ENCODE measurements at places on chromosomes 16 and 17.
A peak's percentile ranks its signal among the peaks of the same experiment; 100 is the strongest.

- peak; percentile 7 for DNase-seq
Observed at GRCh38 chr16:49513040-49513439, 139.4 kb downstream of the C16orf78 start.

- no peak for DNase-seq
Observed at GRCh38 chr16:19935694-19936093, 51.0 kb upstream of the GPRC5B start.

- peak; percentile 89 for DNase-seq
Observed at GRCh38 chr16:58487566-58488351, 12.2 kb upstream of the NDRG4 start.

DNA sequence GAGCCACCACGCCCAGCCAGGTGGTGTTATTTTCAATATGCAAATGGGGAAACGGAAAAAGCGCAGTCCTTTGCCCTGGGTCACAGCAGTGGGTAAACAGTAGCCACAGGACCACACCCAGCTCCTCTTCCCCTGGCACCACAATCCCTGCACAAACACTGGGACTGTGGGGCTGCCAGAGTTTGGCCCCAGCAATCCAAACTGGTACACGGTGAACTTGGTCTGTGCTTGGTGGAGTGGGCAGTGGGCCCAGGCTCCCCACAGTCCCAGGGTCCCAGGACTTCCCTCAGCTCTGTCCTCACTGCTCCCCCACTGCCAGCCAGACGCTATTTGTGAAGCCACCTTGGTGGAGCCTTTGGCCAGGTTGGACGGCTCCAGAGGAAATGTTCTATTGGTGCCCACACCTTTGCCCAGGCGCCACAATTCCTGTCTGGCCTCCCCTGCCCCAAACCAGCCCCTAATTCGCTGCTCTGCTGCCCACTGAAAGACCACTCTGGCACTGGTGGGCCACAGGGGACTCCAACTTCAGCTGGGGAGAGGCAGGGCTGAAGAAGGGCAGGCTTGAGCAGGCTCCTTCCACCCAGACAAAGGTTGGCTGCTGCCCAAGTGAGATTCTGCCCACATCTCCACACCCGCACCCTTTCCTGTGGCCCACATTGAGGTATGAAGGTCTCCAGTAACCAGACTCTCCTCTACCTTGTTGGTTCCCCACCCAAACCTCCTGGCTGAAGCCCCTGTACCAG is 2.1 kb downstream of the CHAD start:
- no peak for DNase-seq

- no peak for DNase-seq
Observed at GRCh38 chr16:51801635-51802034, 650.6 kb upstream of the SALL1 start.

DNA sequence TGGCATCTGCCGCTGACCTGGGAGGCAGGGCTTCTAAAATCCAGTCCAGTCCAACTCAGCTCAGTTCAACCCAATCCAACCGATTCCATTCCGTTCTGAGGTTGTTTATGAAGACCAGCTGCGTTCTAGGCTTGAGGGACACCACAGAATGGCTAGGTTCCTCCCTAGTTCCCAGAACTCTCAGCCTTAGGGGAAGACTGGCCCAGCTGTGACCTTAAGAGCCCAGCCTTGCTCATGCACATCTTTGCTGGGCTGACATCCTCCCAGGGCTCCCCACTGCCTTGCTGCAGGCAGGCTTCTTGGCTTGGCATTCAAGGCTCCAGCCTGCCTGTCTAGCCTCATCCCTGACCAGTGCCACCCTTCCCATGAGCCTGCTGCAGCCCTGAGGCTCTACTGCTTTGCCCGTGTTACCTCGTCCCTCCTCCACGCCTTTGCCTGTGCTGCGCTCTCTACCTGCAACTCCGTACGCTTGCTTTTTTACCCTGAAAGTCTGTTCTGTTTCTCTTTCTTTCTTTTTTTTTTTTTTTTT is 7.9 kb downstream of the SLC12A3 start:
- peak; percentile 55 for DNase-seq

GRCh38 chr17:41768682-41769288 is 17.7 kb downstream of the JUP start:
- no peak for DNase-seq

DNA sequence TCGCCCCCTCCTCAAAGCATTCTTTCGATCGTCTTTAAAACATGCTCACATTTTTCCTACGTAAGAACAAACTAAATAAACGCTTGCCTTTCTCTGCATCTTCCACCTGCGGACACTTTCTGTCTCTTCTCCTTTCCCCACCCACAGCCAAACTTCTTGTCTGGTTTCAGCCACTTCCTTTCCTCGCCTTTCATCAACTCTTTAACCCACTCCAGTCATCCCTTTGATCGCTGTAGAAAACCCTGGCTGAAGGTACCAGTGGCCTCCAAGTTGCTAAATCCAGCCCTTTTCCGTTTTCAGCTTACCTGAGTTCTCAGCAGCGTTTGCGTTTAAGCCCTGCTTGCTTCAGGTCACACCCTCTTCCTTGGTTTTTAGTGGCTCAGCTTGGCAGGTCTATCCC is 483 bp downstream of the RPA1 start:
- DNase-seq, result no peak

DNA sequence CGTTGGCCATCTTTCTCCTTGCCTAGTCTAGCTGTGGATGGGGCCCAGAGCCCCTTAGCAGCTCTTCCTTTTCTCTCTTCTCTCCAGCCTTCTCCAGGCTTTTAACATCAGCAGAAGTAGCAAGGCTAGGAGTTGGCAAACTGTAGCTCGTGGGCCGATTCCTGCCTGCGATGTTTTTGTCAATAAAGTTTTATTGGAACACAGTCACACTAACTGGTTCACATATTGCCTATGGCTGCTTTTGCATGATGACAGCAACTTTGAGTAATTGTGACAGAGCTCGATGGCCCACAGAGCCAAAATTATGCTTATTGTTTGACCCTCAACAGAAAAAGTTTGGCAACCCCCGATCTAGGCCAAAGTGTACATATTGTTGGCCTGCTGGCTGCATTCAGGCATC is 199.9 kb downstream of the RBFOX1 start:
- no peak for DNase-seq

DNA sequence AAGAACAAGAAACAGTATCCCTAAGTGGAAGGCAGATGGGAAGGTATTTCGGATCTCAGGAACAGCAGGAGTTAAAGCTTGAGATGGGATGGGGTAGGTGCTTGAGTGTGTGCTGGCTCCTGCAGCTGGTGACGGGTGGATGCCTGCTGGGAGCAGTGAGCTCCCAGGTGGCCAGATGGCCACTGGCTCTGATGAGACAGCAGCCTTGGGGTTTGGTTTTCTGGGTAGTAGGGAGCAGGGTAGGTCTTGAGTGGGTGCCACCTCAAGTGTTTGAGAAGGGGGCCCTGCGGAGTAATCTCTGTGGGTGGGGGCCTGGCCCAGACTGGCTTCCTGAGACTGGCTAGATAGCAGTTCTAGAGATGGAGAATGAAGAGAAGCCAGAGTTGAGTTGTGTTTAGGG is 10.3 kb downstream of the EPN2 start:
- DNase-seq, result no peak

DNA sequence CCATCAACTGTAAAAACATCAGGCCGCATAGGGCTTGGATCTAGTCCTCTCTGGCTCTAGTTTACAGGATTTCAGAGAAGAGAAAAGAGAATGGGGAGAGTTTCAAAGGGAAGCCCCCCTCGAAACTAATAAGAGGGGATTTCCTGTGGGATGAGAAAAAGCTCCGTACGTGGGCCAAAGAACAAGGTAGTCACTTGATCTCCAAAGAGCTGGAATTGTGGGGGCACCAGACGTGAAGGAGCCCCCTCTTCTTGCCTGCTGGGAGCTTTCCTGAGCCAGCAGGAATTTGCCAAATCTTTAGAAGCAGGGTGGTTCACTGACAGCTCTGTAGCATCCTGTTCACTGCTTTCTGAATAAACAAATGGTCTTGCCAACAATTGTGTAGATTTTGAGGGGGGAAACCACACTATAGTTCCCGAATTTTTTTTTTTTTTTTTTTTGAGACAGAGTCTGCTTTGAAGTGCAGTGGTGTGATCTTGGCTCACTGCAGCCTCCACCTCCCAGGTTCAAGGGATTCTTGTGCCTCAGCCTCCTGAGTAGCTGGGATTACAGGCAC is 7.0 kb upstream of the TMIGD1 start:
- no peak for DNase-seq

DNA sequence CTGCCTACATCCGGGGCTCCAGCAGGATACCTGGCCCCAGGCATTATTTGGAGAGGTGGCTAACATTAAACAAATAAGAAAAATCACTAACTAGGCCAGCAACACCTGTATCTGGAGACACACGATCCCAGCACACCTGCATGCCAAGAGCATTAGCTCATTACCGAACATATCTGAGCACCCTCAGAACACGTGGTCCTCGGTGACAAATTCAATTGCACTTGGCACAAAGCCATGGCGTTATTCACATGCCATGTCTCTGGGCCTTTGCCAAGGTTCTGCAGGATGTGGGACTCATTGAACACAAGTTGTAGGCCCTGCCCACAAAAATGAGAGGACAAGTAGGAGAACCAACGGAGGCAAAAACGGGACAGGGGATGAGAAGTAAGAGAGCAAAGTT is 552.3 kb downstream of the TOX3 start:
- DNase-seq, result no peak

GRCh38 chr17:48770954-48771353 is 42.4 kb upstream of the HOXB13 start:
- DNase-seq, result no peak

DNA sequence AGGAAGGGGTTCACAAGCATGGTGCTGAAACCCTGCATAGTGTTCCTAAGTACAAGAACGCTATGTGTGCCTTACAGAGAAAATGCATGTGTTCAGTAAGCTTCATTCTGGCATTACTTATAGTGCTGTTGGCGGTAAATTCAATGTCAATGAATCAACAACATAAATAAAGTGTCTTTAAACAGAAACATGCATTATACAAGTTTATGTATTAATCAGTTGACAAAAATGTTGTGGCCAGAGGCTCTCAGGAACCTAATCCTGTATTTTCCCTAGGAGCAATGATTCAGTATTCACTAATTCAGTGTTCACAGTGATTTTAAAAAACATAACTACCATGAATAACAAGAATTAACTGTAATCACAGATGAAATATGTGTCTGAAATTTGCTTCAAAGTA is 47.1 kb upstream of the MYOCD start:
- DNase-seq, result no peak

DNA sequence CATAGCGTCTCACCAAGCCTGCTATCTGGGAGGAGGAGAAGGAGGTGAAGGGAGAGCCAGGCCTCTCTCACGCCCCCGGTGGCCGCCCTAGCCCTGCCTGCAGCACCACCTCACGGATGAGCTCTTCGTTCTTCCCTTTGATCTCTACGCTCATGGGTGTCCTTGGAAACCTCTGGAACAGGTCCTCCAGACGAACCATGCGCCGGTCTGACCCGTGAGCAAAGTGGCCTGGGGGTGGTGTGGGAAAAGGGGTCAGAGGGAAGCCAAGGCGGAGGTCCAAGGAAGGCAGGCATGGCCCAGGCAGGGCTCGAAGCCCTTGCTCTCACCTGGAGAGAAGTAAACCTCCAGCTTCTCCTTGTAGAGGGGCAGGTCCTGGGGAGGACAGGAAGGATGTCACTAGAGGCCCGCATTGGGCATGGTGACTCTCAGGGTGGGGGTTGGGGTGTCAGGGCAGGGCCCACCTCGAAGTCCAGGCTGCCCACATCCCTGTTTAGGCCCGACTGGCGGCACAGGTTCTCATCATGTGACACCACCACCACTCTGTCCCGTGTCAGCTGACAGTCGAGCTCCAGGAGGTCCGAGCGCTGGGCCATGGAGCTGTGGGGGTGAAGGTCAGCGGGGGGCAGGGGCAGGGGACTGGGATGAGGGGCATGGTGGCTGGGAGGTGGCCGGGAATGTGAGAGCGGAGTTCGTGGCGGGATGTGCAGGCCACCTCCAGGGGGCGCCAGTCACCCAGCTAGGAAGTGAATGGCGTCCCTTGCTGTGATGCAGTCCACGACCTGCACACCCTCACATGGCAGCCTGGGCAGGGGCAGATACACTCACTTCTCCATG is 923 bp downstream of the GDPD3 start:
- peak; percentile 82 for DNase-seq

- DNase-seq, result peak; percentile 44
Observed at GRCh38 chr17:41116297-41116696, 1.9 kb downstream of the KRTAP4-11 start.

GRCh38 chr16:11360641-11361373 is 15.5 kb downstream of the RMI2 start:
- no peak for DNase-seq

DNA sequence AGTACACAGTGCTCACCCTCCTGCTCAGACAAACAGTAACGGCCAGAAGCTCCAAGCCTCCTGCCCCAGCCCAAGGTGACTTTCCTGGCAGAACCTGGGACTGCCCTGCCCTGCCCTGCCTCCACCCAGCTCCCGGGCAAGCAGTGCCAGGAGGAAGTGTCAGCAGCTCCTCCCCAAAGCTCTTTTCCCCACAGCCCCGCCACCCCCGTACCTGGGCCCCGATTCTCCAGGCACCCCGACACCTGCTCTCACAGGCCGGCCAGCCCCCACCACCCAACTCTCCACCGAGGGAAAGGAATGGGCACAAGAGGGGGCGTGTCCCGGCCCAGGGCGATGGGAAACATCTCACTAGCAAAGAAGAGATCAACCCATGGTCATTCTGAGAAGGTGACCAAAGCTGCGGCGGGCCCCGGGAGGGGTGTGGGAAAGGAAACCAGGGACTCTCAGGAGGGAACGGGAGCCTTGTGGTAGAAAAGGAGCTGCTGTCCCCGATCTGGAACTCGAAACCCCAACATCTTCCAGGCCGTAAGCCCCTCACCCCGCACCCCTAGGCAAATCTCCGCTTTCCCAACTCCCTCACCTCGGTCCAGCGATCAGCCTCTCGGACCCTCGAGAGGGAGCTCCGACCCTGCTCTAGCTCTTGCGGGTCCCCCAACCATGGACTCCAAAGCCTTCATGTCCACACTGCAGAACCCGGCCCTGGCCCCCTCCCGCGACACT is 1.2 kb downstream of the BCAR1 start:
- DNase-seq, result peak; percentile 50

GRCh38 chr17:46814446-46814845 is 4.0 kb downstream of the WNT3 start:
- DNase-seq, result no peak

DNA sequence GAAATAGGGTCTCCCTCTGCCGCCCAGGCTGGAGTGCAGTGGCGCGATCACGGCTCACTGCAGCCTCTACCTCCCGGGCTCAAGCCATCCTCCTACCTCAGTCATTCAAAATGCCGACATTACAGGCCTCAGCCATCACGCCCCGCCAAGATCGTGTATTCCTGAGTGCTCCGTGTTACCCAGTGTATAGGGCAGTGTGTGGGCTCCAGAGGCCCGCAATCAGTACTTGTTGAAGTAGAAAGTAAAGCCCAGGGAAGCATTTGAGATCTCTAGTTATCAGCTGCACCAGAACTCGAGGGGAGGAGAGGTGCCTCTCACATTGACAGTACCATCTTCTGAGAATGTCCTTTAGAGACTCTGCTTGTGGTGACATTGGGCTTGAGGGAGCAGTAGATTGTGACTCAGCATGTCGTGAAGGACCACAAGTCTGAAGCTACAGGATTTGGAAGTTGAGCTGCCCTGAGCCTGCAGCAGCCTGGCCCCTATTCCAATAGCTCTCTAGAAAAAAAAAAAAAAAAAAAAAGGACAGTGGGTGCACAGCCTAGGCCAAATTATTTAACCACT is 1.1 kb upstream of the PRPSAP1 start:
- no peak for DNase-seq

GRCh38 chr16:79422064-79422463 is 178.5 kb downstream of the MAF start:
- DNase-seq, result peak; percentile 64

GRCh38 chr17:67092291-67092690 is 47.9 kb downstream of the CACNG1 start:
- no peak for DNase-seq
